ENCODE measurements at places on chromosomes 3 and 15. TPM values are rescaled to one million over a fixed set of nuclear protein-coding genes. Genes with fewer than 3 reads are reported as not detected.

Gene SNTN
- not detected for total RNA-seq

DNA sequence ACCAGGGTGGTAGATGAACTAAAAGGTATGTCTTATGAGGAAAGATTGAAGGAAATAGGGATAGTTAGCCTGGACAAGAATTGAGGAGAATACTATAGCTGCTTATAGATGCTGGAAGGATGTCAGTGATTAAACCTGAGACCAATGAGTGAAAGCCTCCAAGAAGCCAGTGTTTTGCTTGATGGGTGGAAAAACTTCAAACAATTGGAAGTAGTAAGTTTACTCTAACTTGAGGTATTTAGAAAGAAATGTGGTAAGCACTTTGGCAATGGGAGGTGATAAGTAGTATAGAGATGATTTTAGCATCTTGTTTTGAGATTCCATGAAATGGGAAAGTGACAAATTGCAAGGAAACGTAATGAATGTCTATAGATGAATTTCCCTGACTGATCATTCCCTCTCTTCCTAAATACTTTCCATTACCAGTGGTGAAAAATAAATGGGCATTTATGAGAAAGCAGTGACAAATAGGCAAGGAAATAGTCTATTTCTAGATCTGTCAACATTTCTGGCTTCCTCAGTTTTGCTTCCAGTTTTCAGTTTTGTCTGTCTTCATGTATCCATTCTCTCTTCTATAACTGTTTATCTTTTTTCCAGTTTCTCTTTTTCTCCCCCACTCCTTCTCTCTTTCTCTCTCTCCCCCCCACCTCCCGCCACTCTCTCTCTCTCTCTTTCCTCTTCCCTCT is 19.2 kb downstream of the SLC15A2 start:
- no peak for DNase-seq

GRCh38 chr15:29913528-29914135 is 91.4 kb upstream of the TJP1 start:
- DNase-seq: no peak

DNA sequence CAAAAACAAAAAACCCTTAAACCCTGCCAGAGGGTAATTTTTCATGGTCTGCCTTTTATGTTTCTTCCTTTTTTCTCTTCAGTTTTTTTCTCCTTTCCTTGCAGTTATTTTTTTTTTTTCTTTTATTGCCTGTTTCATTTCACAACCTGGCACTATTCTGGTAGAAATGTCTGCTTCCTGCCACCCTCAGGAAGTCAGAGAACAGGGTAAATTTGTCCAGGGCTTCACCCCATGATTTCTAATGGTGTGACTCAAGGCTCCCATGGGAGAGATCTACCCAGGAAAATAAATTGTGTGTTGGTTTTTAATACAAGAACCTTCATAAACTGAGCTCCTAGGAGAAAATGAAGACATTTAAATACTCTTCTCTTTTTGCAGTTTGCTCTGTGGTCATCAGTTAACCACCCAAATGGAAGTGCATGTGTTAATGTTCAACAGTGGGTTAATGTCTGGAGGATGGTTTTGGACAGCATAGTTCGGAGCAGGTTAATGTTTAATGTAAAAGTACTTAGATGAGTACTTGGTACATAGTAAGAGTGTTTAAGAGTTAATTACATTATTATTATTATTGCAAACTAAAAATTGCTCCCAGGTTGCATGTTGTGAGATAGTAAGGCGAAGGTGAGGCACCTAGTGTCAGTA is 45.9 kb downstream of the CGNL1 start:
- no peak for DNase-seq

DNA sequence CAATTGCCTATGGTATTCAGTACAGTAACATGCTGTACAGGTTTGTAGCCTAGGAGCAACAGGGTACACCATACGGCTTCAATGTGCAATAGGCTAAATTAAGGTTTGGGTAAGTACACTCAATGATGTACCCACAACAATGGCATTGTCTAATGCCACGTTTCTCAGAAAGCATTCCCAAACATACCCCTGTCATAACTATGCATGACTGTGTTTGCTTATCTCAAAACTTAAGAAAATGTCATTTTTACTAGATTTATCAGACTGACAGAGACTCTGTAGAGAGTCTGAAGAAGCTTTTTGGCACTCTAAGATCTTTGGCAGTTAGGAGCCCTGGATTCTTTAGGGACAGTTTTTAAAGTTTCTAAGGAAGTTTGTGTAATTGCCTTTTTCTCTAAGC is 59.9 kb downstream of the MECOM start:
- no peak for DNase-seq

GRCh38 chr3:126654571-126655383 is at the start of gene TXNRD3:
Gene TXNRD3 (minus strand): TSS chr3:126655124.
- DNase-seq: peak; percentile 81

DNA sequence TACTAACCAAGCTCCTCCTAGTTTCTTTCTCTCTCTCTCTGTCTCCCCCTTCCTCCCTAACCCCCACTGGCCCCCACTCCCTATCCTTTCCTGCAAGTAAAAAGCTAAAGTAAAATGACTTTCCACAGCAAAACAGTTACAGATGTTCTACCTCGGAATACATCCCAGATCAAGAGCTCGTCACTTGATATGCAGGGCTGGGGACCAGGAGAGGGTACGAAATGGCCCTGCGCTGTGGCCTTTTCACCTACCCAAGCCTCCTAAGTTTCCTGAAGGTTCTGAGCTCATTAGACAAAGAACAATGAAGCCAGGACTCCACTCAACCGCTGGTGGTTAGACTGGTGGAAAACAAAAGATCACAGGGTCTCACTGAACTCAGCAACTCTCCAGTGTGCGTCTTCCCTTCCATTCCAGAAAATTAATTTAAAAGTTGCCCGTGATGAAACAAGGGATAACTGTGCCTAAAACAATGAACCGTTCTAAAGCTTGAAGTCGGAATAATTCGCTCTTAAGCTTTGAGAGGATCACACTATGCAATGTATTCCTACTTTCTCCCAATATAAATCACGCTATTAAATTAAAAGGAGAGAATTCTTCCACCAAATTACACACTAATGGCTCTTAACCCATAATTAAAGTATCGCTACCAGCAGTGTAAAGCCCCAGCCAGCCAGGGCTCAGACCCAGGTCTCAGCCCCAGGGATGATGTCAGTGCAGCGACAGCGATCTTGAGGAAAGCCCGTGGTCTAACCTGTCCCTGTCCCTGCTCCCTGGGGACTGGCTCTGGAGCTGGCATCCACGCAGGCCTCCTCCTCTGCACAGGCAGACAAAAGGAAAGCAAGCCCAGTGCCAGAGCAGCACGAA is 5.0 kb downstream of the VGLL4 start:
- no peak for DNase-seq

DNA sequence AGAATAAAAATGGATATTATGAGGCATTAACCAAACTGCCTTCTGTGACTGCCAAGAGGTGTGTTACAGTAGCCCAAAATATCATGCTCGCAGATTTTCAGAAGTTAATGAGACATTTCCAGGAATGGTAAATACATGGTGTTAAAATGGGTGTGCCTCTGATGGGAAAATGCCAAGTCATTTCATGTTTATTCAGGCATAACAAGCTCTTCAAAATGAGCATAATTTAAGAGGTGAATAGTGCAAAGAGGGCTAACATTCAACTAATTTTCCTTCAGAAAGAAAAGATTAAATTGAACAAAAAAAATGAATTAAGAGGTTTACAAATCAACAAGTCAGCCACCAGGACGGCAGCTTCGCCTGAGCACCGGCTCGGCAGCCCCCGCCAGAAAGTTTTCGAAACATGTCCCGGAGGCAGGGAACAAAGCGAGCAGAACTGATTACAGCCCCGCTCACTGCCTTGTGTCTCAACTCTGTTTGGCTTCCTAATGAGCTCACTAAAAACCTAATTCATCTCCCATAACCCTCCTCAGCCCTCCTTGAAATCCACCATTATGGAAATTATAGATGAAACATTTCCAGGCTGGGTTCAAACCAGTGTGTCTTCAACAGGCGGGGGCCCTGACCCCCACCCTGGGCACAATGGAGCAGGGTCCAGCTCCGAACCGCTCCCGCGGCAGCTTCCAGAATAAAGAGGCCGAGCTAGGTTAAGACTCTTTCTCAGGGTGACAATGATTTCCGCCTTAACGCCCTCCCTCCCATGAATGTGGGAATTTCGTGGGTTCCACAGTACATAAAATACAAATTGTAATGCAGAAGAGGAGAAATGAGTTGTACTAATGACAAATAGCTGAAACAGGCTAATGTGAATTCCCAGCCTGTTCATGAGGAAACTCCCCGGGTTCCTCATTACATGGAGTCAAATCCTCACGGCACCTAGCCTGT is 43.9 kb downstream of the MEIS2 start:
- DNase-seq: no peak

DNA sequence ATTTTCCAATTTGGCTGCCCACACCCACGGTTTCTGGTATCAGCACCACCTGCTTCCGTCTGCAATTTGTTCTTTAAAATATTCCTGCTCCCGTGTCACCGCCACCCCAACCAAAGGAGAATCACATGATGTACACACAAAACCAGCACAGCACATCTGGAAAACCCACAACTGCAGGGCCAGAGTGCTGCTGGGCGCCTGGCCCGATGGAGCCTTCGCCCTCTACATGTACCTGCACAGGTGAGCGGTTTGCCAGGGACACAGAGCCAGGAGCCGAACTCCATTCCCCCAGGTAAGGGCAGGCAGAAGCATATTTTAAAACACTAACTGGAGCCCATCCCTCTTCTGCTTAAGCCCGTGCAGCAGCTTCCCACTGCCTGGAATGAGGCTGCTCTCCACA is 75.6 kb downstream of the ADAMTS17 start:
- no peak for DNase-seq

Gene FOXL2
- 1.4 TPM for total RNA-seq

Gene PLA2G4D
- total RNA-seq: 0.07 TPM

DNA sequence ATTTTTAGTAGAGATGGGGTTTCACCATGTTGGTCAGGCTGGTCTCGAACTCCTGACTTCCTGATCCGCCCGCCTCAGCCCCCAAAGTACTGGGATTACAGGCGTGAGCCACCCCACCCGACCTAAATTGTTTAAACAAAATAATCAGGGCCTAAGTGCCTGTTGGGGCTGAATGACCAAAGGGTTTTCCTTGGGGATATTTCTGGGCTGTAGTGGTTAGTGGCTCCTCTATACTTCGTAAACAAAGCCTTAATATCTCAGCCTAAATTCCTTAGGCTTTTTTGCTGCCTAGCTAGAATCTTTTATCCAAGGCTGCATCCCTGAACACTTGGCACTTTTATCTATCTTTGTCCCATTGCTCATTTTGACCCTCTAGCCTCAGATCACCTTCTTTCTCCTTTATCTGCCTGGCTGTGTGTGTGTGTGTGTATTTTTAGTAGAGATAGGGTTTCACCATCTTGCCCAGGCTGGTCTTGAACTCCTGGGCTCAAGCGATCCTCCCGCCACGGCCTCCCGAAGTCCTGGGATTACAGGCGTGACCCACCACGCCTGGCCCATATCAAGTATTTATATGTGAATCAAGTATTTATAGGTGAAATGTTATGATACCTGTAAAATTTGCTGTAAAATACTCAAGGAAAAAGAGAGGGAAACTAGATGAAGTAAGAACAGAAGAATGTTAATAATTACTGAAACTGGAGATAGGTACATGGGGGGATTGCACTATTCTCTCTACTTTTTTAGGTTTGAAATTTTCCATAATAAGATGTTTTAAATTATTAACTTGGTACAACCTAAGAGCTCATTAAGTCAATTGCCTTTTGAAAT is 1.8 kb downstream of the NUSAP1 start:
- no peak for DNase-seq

Gene SLC24A5
- not detected for total RNA-seq

Gene CXCR6
- not detected for total RNA-seq

Data from WTC11 (cell line).